Urinary bladder (tissue), 4 donors: ENCODE measurements at places on chromosomes 11 and 22. TPM values are rescaled to one million over a fixed set of nuclear protein-coding genes. Genes with fewer than 3 reads are reported as not detected.

The SHISA8 gene
- total RNA-seq, result not detected

The PRR5L gene
- total RNA-seq, result 18.8 TPM

The VPREB1 gene
- total RNA-seq, result not detected

The API5 gene
- 78.4 TPM for total RNA-seq

The RPS6KA4 gene
- total RNA-seq, result 14.8 TPM

The SBF2 gene
- 114 TPM for total RNA-seq

The RIMBP3B gene
- 0.11 TPM for total RNA-seq

The SMTNL1 gene
- total RNA-seq, result 0.16 TPM

The MLC1 gene
- 2.4 TPM for total RNA-seq

The SLC22A9 gene
- total RNA-seq, result not detected

The MMP3 gene
- 1.4 TPM for total RNA-seq

The WBP2NL gene
- total RNA-seq, result 5.2 TPM
